HL-60 (cell line): ENCODE measurements at places on chromosomes 4 and X.

DNA sequence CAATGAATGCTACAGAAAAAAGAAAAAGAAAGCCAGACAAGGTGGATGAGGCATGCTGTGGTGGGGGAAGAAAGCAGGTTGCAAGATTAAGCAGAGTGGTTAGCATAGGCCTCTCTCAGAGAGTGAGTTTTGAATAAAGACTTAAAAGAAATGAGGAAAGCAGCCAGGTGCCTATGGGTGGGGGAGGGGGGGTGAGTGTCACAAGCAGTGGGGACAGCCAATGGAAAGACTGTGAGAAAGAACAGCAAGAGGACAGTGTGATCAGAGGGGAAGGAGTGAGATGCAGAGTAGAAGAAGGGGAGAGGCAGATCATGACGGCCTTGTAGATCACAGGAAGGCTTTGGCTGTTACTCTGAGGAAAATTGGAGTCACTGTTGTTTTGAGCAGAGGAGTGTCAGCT, 162.5 kb downstream of the SOX3 start:
- DNase-seq = no peak

DNA sequence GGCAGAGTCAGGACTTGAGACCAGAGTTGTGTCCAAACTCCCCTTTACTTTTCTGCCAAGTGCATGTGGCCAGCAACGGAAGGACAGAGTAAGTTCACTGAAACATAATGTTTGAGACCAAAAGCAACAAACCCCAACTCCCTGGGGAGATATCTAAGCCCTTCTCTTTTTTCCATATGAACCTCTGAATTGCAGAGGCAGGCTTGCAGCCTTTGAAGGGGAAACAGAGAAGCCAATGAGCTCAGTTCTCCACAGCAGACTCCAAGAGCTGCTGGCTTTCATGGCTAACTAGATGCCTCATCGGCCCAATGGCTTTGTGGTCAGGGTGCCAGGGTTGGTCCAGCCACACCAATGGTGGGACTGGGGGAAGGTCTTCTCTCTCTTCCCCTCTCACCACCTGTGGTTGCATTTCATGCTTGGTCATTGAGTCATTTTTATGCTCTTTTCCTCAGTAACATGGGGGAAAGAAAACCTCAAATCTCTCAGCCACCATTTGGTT, 34.0 kb downstream of the STARD8 start:
- DNase-seq = no peak

DNA sequence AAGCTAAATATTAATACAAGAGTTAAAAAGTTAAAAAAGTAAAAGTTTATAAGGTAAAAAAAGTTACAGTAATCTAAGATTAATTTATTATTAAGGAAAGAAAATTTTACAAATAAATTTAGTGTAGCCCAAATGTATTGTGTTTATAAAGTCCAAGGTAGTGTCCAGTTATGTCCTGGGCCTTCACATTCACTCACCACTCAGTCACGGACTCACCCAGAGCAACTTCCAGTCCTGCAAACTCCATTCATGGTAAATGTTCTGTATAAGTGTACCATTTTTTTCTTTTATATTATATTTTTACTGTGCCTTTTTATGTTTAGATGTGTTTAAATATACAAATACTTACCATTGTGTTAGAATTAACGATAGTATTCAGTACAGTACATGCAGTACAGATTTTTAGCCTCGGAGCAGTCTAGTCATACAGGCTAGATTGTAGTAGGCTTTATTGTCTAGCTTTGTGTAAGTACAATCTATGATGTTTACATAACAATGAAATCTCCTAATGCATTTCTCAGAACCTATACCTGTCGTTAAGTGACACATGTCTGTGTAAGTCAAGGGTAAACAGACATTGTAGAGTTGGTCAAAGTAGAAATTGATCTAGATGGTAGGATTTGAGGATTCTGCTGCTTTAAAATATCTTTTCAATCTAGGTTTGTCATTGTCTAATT, 197.7 kb downstream of the GC start:
- no peak for DNase-seq

DNA sequence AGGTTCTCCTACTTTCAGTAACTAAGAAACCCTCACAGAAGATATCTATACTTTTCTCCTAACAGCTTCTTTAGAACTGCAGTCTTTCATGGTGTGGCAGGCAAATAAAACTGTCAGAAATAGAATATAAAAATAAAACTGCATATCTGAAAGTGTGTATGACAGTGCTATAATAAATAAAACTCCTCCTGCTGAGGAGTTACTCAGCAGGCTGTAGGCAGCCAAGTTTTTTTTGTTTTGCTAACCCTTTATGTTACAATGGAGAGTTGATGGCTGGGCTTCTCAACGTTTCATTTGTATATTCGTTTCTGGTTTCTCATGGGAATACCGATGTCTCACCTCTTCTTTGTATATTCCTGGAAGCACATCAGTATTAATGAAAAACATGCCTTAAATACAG, 18.2 kb upstream of the UGT2B10 start:
- no peak for DNase-seq
